ENCODE measurements at places on chromosomes 2 and 18. TPM values are rescaled to one million over a fixed set of nuclear protein-coding genes. Genes with fewer than 3 reads are reported as not detected.

TBR1 gene
- total RNA-seq, result not detected

GEN1 gene
- total RNA-seq, result 30.6 TPM

GRCh38 chr2:155965415-155966063 is 367.0 kb downstream of the NR4A2 start:
- no peak overlapping the region for H3K4me3 ChIP-seq
- no peak overlapping the region for H3K27ac ChIP-seq
- no peaks in the 10 kb centered on the region for H3K36me3 ChIP-seq
- H3K27me3 ChIP-seq, result no peaks in the 10 kb centered on the region
- no peak for DNase-seq

- H3K4me3 ChIP-seq, result no peak overlapping the region
- DNase-seq, result no peak
Measured at GRCh38 chr2:30800159-30800558, 7.1 kb downstream of the CAPN13 start.

DNA sequence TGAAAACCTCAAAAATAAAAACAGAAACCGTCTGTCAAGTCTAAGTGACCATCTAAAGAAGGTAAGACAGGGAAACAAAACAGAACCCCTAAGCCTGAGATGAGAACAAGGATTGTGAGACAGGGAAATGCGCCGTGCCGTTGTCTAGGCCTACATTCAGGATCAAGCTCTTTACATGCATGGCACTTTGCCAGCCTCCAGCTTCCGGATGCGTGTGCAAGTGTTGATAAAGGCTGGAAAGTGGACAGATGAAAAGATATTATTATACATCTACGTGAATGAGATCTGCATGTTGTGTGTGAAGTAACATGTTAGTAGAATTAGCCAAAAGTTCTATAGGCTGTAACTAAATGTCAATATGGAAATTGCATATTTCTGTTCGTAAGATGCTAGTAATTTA is 28.6 kb upstream of the TMEM87B start:
- H3K4me1 ChIP-seq, result peaks cover under 1% of the 10 kb centered on the region
- no peak overlapping the region for H3K27ac ChIP-seq
- peaks cover 8% of the 10 kb centered on the region for H3K27me3 ChIP-seq
